ENCODE measurements at places on chromosomes 6 and 20.

DNA sequence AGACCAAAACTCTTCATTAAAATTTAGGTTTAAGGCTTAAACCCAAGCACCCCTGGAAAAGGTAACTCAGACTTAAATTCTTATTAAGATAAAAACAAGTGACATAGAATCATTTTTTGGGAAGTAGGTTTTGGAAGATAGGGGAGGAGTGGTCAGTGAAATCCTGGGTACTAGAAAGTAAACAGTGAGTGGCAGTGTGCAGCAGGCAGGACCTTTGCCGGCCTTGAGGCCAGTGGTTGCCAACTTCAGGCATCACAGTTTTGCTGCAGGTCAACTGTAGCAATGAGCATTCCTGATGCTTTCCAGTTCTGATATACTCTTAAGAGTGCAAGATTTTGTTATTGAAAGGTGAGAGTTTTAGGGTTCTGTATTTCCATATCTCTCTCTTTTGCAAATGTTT, 69.3 kb upstream of the SUPT3H start:
- DNase-seq = no peak

GRCh38 chr6:143747347-143747842, 69.6 kb downstream of the PHACTR2 start:
- no peak for DNase-seq

GRCh38 chr20:9040863-9041524, 27.9 kb upstream of the PLCB4 start:
- no peak for DNase-seq

GRCh38 chr6:128515550-128516513, 4.6 kb downstream of the PTPRK start:
- DNase-seq = peak; percentile 63

DNA sequence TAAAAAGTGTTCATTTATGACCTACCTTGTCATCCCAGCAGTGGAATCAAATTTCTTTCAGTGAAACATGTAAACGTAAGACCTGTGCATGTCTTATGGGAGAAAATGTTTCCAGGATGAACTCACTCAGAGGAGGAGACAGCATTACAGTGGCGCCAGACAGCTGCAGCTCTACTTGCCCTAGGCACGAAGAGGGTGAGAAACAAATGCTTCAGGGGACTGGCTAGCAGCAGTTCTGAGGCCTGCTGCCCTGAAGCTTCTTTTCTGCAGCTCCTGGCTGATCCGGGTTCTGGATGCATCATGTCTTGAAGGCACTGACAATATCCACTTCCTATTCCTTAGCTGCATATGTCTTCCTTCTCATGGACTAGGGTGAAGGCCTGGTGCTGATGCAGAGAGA, 120.2 kb downstream of the QRSL1 start:
- DNase-seq = no peak

- peak; percentile 13 for DNase-seq
Measured at GRCh38 chr20:58330687-58331086, 21.2 kb downstream of the RAB22A start.

DNA sequence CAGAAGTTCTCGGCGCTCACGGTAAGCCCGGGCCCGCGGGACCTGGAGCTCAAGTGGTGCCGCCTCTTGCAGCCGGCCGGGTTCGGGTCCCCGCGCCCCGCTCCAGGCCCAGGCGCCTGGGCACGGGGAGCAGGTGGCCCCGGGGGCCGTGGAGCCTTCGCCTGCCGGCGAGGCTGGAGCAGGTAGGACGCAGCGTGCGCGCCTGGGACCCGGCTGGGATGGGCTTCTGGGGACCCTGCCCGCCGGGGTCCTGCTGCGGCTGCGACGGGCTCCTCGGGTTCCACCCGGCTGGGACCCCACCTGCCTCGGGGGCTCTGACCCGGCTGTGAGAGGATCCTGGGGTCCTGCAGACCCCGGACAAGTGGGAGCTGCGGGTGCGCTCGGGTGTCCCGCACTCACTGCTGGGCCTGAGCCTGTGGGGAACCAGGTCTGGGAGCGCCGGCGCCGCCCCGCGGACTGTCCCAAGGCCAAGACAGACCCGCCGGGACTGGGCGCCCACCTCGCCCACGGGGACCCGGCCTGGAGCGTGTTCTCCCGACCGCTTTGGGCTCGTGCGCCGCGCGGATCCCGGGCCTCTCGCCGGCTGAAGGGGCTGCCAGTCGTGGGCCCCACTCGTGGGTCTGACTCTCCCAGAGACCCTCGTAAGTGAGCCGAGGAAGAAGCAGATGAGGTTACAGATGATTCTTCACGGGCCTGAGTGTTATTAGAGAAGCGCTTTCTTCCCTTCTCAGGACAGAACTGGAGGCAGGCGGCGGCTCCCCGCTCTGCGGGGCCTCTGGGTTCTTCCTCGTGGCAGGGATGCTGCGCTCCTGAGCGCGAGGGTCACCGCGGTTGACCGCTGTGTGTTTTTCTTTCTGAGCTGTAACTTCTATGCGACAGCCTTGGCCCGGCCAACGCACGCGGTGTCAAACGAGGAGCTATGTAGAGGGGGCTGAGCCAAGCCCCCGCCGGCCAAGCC, 729 bp downstream of the SMOC2 start:
- no peak for DNase-seq

Data from pons (tissue), 1 donor.